ENCODE measurements at places on chromosomes 6 and 20.

DNA sequence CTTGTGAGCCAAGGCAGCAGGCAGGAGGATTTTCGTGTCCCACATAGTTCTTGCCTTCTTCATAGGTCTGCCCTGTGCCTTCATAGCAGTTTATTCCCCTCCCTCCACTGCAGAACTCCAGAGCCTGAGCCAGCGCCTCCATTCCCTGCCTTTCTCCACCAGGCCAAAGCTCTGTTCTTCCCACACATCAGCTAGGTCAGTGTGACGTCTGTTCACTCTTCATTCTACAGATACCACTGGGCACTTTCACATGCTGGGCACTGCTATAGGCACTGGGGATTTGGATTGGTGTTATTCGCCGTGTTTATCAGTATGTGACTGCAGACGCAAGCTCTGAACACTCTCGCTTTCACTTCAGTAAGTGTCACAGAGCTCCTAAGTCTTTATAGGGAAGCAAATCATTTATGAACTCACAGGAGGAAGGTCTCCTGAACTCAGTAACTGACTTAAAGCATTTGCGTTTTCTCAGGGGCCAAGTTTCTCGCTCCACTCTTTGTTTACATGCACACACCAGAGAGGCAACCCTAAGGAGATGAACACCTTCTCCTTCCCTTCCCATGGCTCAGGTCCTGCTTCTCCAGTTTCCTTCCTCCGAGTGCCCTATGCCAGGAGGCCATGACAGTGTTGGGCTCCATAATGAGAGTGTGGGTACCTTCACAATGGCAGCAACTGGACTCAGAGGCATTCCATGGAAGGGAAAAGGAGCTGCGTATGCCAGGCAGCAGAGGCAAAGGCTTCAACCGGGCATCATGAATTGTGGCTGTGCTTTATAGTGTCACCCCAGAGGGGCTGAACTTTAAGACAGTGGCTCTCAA lies 6.3 kb upstream of the APMAP start:
- no peak for DNase-seq

GRCh38 chr6:139354189-139354588 lies 20.3 kb downstream of the CITED2 start:
- no peak for DNase-seq

DNA sequence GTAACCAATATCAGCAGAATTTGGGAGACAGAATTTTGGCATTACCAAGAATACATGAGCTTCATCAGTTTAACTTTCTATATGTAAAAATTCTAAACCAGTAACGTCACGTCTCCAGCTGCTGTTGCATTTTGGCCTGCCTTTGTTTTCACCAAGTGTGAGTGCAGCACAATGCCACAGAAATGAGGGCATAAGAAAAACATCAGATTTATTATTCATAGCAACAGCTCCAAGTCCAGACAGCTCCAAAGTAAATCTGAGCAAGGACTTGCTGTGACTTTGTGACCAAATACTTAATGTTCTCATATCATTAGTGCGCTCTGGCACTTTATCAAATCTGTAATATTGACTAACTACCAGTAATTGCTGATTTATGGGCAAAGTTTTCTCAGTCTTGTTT lies 11.0 kb upstream of the FBXL4 start:
- DNase-seq: no peak

DNA sequence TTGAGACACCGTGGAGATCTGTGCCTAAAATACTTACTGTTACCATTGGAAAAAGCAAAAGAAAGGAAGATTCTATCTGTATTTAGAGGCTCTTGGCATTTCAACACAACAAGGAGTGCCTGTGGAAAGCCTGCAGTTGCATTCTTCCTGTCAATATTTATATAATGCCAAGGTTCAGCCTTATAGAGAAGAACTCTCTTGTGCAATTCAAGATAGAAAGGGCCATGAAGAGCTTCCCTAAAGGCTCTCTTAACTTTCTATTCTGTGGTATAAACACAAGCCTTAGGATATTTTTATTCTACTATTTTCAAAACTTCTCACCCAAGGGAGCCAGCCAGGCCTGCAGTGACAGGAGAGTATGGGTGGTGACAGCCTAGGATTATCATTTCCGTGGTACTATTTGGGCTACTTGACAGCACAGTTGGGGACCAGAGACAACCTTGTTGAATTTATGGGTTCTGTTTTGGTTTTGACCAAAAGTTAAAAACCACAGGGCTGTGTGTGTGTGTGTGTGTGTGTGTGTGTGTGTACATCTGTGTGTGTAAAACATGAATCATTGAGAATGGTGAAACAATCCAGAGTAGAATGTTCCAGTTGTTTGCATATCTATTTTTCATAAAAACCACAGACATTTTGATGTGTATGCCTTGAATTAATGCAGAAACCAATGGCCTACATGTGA lies 700.9 kb upstream of the SLC35B3 start:
- DNase-seq: no peak

DNA sequence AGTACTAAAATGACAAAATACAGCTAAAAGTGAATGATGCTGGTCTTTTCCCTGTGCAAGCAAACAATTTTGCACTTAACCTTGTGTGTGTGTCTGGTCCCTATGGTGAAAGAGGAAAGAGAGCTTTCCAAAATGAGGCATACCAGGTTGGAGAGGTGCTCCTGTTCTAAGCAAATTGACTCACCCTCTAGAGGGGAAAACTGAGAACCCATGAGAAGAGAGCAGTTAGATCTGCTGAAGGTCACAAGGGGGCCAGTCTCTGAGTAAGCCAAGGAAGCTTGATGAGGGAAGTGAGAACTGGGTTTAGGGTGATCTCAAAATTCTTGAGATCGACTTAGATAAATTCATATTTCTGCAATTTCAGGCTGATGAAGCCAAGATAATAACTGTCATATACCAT lies 157.5 kb upstream of the TBX18 start:
- DNase-seq: no peak

- DNase-seq: no peak
These were observed 28.2 kb downstream of the TREML4 start for GRCh38 chr6:41256383-41256782.

GRCh38 chr6:102736941-102737368 lies 1343.4 kb downstream of the GRIK2 start:
- DNase-seq: no peak

- DNase-seq: no peak
These were observed 55.0 kb downstream of the GPR6 start for GRCh38 chr6:110033101-110033500.

- no peak for DNase-seq
These were observed 13.0 kb upstream of the ABHD16B start for GRCh38 chr20:63848003-63848911.

DNA sequence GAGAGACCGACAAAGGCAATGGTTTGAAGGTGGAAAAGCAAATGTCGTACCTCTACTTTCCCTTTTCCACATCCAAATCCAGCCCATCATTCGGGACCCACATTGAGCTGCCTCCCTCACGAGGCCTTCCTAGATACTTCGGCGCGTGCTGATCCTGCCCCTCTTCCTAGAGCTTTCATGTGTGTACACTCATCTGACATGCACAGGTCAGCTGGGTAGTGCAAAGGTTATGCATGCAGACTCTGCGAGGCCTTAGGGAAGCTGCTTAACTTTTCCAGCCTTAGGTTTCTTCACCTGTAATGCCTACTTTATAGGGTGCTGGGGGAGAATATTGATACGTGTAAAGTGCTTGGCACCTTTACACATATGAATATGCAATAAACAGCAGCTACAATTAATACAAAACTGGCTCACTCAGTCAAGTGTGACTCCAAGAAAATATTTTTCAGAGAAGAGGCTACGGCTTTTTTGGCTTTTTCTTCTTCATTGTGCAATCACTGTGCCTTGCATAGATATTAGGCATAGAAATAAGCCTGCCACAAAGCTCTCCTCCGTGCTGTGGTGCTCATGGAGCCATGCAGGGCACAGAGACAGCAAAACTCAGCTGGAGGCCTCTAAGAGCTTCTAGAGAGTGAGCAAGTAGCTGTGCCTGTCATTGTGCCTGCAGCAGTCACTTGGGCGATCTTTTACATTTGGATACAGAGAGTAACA lies 3.6 kb upstream of the MANBAL start:
- DNase-seq: no peak

DNA sequence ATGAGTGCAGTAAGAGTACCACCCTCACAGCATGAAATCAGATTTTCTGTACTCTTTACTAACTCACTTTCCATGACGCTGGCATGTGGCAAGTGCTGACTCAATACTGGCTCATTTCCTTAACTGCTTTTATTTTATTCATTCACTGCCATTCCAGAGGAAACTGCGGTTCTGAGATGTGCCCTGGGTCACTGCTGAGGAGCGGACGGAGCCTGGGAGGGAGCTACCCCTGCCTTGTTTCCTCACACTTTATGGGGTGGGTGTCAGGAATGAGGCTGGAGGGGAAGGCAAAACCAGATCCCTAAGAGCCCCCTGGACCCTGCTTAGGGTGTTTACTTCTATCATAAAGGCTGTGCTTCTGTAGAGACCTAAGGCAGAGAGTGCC lies 14.4 kb downstream of the NT5E start:
- no peak for DNase-seq

DNA sequence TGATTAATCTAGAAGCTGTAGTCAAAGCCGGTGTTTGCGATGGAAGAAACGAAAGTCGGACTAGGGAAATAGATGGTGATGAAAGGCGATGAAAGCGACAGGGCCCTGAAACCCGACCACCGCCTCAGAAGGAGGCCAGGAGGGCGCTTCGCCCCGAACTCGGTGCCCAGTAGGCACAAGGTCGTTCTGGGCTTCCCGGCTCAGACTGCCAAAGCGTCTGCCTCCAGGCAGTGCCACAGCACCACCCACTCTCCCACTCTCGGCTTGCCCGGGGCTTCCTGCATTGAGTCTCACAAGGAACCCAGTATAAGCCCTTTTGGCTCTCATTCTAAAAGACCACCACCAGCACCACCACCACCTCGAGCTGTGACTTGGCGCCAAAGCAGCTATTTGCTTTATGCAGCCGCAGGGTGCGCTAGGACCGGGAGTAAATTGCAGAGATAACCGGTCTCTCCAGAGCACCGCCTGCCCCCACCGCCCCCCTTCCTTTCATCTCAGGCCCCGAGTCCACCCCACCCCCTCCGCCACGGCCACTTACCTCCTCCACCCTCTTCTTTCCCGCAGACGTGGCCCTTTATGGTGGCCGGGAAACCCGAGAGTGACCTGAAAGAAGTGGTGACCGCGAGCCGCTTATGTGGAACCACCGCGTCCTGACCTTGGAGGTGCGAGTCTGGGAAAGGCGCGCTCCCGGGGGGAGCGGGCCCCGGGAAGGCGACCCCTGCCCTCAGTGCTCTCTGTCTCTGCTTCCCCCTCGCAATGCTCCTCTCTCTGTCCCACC lies 2.4 kb downstream of the TCF21 start:
- peak; percentile 36 for DNase-seq
